SW480 (cell line): ENCODE measurements at places on chromosomes 2 and 18.

- DNase-seq = no peak
These were observed 435.8 kb upstream of the DDX18 start for GRCh38 chr2:117378653-117379052.

- no peak for DNase-seq
These were observed 54.5 kb downstream of the SLC39A10 start for GRCh38 chr2:195711478-195711877.

GRCh38 chr2:189585226-189585756 lies 4.7 kb upstream of the SLC40A1 start:
- DNase-seq = no peak

- peak; percentile 27 for DNase-seq
These were observed 456.3 kb downstream of the DLGAP1 start for GRCh38 chr18:3998698-3999333.

- no peak for DNase-seq
These were observed 364.4 kb upstream of the GCFC2 start for GRCh38 chr2:76075126-76075525.
